Heart right ventricle (tissue), 16 donors: ENCODE measurements at places on chromosomes 3 and 15. TPM values are rescaled to one million over a fixed set of nuclear protein-coding genes. Genes with fewer than 3 reads are reported as not detected.

DNA sequence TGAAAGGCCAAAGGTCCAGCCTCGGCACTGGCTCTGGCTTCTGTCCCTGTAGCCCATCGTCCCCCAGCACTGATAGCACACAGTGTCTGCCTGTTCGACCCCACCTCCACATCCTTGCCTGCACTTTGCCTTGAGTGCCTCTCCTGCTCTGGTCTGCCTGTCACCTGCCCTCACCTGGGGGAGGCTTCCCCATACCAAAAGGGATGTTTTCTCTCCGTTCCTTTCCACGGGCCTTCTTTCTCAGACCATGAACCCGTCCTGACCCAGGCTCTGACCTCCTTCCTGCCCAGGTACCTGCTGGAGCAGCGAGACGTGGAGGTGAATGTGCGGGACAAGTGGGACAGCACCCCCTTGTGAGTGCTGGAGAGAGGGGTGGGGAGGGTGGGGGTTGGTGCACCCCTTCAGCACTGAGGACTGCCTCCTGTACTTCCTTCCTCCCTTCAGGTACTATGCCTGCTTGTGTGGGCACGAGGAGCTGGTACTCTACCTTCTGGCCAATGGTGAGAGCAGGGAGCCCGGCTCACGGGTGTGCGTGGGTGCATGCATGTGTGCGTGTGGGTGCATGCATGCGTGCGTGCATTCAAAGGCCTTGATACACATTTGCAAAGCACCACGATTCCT, 1.5 kb downstream of the ABTB1 start:
- DNase-seq: no peak

GRCh38 chr3:192422321-192422996, 304.9 kb downstream of the FGF12 start:
- DNase-seq: no peak

ZMYND10 gene
- polyA plus RNA-seq: 0.20 TPM

- no peak for DNase-seq
These were observed 17.2 kb downstream of the SSUH2 start for GRCh38 chr3:8627201-8627940.

DNA sequence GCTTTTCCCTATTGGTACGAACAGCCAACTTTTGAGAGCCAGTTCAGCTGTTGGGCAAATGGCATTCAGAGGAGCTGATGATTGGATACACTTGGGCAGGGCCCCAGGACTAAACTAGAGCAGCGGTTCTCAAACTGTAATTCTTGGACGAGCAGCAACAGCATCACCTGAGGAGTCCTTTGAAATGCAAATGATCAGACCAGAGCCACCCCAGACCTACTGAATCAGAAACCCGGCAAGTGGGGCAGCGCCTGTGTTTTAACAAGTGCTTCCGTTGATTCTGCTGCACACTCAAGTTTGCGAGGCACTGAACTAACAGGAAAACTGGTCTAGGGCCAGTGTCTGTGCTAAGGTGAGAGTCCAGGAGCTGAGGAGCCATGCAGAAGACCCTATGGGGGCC, 239.7 kb downstream of the UACA start:
- no peak for DNase-seq

CHDH gene
- polyA plus RNA-seq: 0.29 TPM

GRCh38 chr15:22850055-22850454, 11.6 kb downstream of the NIPA2 start:
- DNase-seq: no peak

GPR27 gene
- polyA plus RNA-seq: 0.26 TPM

- no peak for DNase-seq
These were observed 7.2 kb downstream of the RPL22L1 start for GRCh38 chr3:170862618-170863374.

DNA sequence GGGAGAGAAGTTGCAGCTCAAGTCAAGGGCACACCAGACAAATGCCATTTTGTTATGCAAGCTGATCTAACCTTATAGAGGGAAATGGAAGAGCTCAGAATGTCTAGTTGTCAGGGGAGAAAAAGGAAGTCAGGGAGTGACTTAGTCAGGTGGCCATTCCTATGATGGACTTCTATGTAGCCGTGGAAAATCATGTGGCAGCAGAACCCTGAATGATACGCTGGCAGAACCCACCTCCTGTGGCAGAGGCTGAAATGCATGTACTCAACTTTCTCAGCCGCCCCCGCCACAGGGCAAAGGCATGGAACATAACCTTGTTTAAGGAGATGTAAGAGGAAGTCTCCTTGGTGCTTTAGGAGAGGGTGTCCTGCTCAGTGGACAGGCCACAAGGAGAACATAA, 37.7 kb upstream of the PARL start:
- no peak for DNase-seq

DNA sequence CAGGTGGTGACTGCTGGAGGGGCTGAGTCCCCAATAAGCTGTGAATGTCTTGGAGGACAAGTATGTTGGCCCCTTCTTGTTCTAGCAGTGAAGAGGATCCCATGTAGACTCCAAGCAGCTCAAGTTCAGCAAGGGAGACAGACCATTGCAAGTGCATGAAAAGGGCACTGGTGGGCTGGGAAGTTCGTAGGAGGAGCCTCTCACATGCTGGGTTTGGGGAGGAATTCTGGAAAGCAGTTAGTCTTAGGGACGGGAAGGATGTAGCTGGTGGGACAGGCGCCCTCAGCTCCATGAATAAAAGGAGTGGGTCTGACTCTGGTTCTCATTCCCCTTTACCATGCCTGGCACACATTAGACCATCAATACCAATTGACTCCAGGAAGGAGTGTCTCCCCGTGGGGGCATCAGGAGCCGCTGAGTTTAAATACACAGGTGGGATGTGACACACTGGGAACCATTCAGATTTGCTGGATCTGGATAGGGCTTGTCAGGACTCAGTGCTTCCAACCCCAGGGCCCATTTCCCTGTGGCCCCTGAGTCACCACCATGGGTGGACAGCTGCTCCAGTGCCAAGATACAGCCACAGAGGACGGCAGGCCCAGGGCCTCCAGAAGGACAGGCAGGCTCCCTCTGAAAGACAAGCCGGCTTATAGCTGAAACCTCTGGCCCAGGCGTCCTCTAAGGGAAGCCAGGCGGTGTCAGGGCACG, 552 bp upstream of the XYLB start:
- DNase-seq: no peak

TRH gene
- polyA plus RNA-seq: 0.01 TPM

SCAANT1 gene
- polyA plus RNA-seq: not detected

THSD4 gene
- 20.8 TPM for polyA plus RNA-seq
